ENCODE measurements at places on chromosomes 13 and 19. TPM values are rescaled to one million over a fixed set of nuclear protein-coding genes. Genes with fewer than 3 reads are reported as not detected.

IER2 gene
- polyA plus RNA-seq = 74.2 TPM

TEX29 gene
- polyA plus RNA-seq = 0.67 TPM

SLITRK6 gene
- polyA plus RNA-seq = 12.1 TPM

CD177 gene
- 0.31 TPM for polyA plus RNA-seq

KCTD4 gene
- not detected for polyA plus RNA-seq

All from muscle of leg (tissue), 16 donors.